Activated T-helper 1 cell treated with Interleukin-2 at 50 U/mL for 16 hours (primary cell): ENCODE measurements at places on chromosomes 5 and 9.

- no peak for DNase-seq
Observed at GRCh38 chr9:137710704-137711103, 91.9 kb downstream of the EHMT1 start.

- DNase-seq: no peak
Observed at GRCh38 chr5:118548761-118549720, 439.3 kb downstream of the DTWD2 start.

GRCh38 chr5:107466233-107466769, 204.4 kb downstream of the EFNA5 start:
- no peak for DNase-seq

DNA sequence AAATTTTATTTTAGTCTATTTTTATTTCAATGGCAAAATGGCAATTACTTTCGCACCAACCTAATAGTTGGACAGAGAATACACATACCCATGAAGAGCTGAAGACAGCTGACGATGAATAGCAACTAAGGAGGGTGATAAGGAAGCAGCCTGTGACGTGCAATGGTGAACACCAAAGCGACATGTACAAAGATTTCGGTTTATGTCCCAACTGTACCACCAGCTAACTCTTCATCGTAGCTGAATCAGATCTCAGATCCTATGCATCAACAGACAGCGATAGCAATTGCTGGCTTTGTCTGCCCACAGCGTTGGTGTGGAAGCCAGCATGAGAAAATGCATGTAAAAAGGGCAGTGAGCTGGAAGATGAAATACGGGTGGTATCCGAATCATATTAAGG, 130.6 kb upstream of the ANKH start:
- no peak for DNase-seq

DNA sequence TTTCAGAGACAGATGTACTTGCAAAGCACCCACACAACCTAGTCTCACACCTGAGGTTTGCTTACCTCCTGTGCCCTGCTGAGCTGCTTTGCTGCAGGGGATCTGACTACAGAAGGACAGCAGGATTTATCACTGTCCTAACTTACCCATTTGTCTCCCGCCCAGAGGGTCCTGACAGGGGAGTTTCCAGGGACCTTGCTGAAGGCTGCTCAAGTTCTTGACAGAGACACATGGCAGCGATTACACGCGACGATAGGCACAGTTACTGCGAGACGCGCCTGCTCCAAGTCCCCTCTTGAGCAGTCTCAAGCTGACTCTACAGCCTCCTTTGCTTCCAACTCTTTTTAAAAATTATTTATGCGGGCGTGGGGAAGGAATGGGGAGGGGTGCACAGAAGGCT, 24.6 kb upstream of the GALNT10 start:
- DNase-seq: no peak

DNA sequence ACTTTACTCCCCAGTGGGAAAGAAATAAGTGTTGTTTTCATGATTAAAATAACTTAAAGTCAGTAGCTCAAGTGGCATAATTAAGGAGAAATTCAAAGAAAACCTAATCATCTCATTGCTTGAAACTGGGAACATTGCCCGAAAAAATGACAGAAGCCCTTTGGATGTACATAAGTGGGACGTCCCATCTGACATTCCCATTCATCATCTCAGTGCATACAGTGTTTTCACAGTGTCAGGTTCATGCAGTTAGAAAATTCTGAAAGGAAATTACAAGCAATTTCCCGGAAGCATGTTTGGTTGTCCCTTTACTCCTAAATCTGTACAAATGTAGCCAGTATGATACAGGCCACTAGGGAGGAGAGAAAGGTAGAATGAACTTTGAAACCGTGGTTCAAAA, 95.6 kb downstream of the ADAMTS16 start:
- no peak for DNase-seq

- no peak for DNase-seq
Observed at GRCh38 chr5:89445106-89445745, 562.2 kb upstream of the MEF2C start.

GRCh38 chr5:27311544-27311943, 273.2 kb upstream of the CDH9 start:
- no peak for DNase-seq

DNA sequence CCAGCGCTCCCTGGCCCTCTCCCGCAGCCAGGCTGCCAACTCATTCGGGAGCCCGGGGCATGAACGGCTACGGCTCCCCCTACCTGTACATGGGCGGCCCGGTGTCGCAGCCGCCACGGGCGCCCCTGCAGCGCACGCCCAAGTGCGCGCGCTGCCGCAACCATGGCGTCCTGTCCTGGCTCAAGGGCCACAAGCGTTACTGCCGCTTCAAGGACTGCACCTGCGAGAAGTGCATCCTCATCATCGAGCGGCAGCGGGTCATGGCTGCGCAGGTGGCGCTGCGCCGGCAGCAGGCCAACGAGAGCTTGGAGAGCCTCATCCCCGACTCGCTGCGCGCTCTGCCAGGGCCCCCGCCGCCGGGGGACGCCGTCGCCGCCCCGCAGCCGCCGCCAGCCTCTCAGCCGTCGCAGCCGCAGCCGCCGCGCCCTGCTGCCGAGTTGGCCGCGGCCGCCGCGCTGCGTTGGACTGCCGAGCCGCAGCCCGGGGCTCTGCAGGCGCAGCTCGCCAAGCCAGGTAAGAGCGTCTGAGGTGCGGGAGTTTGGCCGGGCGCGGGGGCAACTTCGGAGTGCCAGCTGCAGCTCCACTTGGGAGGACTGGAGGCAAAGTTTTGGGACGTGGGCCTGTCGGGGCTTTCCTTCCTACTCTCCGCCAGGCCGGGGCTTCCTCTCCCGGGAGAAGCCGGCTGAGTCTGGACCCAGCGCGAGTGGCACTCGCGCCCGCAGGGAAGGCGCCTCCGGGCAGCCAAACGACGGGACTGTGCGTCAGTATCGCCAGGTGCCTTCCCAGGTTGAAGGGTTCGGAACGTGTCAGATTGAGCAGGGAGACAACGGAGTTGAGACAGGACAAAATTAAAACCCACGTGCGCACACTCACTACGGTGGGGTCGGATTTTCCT, 735 bp downstream of the DMRT3 start:
- DNase-seq: no peak

- no peak for DNase-seq
Observed at GRCh38 chr5:178496642-178497041, 93.6 kb downstream of the COL23A1 start.

GRCh38 chr9:534886-535285, 306.6 kb upstream of the DMRT1 start:
- DNase-seq: no peak
